ENCODE measurements at places on chromosomes 3 and 15. TPM values are rescaled to one million over a fixed set of nuclear protein-coding genes. Genes with fewer than 3 reads are reported as not detected.
A peak's percentile ranks its signal among the peaks of the same experiment; 100 is the strongest.

DNA sequence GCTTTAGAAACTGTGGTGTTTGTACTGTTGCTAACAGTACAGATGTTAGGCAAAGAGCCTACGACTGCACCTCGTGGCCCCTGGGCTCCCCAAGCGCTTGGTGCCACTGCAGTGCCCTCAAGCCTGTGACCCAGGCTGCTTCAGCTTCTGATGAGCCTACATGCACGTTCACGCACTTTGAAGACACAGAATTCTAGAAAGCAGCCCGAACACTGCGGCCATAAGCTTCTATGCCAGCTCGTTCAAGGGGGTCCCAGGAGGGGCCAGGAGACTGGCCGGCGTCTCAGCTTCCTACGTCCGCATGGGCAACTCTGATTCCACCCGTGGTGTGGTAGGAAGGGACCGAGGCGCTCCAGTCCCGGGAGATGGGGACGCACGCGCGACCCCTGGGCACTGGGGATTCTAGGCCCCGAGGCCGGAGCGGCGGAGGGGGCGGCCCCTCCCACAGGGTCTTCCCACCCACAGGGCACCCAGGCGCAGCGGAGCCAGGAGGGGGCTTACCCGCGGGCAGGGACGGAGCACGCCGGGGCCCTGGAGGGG lies 653 bp downstream of the MYO5C start:
- no peak for DNase-seq

GRCh38 chr3:102174312-102174712 lies 260.5 kb upstream of the ZPLD1 start:
- peak; percentile 84 for DNase-seq

DNA sequence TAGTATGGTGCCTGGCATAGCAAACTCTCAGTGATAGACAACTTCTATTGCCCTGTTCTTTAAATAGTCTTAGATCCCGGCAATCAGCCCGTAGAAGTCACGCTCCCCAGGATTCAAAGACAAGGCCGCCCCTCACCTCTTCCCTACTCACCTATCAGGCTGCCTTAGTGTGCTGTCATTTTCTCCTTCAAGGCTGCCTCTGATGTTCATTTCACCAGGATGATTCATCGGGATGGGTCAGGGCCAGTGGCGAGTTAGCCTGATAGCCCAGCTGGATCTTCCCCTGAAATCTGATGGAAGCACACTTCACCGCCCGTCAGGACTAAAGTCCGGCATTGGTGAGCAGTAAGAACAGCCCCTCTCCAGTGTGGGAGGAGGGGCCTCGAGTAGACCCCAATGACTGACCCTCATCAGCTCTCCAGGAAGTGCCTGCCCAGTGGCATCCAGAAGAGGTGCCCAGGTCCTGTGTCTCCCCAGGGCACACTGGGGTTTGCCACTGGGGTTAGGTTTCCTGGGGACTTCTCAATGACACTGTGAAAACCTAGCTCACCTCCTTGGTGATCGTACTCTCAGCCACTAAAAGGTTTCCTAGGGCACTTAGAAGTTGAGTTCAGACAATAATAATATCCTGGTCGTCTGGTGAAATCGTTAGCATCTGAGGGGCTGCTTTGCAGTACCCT lies 37.5 kb downstream of the TPM1 start:
- peak; percentile 55 for DNase-seq

DNA sequence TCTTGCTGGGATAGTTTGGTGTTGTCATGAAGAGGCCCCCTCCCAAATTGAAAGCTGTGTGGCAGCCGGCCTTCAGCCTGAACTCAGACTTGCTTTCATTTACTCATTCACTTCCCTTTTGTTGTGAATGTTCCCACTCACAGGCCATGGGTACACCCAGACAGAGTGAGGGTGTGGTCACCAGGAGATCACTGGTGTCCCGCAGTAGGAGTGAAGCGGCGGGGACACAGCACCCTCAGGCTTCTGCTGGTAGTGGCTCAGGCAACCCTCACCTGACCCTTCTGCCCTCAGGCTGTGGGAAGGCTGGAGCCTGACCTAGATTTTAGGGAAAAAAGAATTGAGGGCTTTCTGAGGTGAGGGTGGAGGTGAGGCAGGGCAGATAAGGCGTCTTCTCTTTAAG lies 244.4 kb downstream of the SOX2 start:
- DNase-seq, result no peak

- no peak for DNase-seq
These were observed 763 bp downstream of the GOLGB1 start for GRCh38 chr3:121748680-121749275.

GRCh38 chr3:50609071-50609762 lies 2.4 kb downstream of the CISH start:
- no peak for DNase-seq

GRCh38 chr15:101250873-101251829 lies 697 bp downstream of the CHSY1 start:
- DNase-seq, result no peak

DNA sequence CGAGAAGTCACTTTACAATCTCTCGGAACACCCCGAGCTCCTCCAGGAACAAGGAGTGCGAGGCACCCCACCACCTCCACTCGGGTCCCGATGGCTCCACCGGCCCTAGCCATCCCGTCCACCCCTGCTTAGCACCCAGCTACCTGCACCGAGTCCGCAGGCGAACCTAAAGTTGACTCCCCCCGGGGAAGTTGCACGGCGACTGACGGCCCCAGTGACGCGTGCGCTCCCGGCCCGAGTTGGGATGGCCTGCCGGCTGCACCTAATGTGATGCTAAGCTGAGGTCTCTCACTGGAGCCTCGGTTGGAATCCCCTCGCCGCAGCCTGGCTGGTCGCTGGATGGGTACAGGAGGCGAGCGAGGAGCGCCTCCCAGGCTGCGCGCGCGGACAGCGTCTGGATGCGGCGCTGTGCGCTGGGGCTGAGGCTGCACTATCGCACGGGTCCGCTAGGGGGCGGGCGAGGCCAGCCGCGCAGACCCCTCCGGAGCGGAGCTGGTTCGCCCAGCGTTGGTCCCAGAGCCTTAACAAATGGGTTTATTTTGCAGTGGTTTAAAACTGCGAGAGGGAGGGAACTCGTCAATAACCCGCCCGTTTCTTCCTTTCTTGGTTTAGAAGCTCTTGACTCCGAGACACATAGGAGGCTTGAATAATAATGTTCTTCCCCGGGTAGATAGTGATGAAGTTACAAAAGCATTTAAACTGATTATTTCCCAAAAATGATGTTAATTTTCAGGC lies at the start of gene OXTR:
Gene OXTR, minus strand, starts transcription at position 526 of the 735 bp plus-strand sequence. CDS start 1,426 bp downstream, outside the sequence.
- peak; percentile 73 for DNase-seq

DNA sequence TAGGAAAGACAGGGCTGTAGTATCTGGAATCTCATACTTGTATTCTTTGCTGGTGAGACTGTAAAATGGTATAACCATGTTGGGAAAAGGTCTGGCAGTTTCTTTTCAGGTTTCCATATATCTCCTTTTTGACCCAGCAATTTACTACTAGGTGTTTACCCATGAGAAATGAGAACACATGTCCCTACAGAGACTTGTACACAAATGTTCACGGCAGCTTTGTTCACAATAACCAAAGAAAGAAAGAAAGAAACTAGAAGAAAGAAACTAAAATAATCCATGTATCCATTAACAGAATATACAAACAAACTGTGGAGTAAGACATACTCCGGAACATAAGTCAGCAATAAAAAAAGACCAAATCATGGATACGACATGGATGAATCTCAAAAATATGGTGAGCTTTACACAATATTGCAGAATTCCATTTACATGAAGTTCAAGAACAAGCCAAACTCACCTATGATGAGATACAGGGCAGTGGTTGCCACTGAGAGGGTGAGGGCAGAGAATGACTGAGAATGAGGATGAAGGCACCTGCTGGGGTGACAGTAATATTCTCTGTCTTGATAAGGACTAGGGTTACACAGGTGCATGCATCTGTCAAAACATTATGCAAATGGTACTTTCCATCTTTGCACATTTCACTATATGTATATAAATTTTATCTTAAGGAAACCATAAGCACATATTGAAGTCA lies 2.7 kb downstream of the RFTN1 start:
- DNase-seq, result no peak

- no peak for DNase-seq
These were observed 11.0 kb downstream of the CCRL2 start for GRCh38 chr3:46417841-46418611.

- DNase-seq, result no peak
These were observed 6.4 kb downstream of the ASTE1 start for GRCh38 chr3:131020122-131020693.

DNA sequence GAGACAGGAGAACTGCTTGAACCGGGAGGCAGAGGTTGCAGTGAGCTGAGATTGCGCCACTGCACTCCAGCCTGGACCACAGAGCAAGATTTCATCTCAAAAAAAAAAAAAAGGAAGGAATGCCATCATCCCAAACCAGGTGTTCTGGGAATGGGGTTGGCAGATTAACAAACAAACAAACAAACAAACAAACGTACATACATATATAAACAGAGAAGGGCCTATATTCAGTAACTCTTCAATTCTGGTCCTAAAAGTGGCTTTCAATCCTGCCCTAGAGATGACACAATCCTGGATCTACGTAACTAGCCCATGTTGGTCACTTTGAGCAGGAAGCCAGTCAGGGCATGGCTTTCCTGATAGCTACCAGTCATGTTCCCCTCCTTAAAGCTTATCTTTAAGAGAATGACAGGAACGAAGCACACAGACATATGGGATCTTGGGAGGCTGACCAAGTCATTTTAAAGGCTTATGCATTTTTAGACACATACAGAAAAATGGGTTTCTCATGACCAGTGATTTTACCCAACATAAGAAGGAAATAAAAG lies 29.9 kb upstream of the RAB11A start:
- DNase-seq, result no peak

DNA sequence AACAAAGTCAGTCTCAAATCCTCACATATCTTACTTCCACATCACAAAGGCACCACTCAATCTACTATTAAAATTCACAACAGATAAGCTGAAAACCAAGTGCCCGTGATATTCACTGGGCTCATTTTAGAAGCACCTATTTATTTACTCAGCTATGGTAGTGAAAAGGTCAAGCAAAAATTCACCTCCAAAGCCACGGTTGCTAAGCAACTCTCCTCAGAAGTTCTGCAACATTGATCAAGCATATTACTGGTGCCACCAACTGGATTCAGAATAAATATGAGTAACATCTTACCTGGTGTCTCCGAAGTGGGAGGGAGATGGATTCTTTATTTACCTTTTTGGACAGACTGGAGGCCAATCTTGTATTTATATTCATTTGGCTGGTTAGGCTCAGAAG lies 714.8 kb downstream of the FHIT start:
- DNase-seq, result no peak

- DNase-seq, result peak; percentile 47
These were observed 13.3 kb downstream of the GRAMD2A start for GRCh38 chr15:72184165-72184811.

DNA sequence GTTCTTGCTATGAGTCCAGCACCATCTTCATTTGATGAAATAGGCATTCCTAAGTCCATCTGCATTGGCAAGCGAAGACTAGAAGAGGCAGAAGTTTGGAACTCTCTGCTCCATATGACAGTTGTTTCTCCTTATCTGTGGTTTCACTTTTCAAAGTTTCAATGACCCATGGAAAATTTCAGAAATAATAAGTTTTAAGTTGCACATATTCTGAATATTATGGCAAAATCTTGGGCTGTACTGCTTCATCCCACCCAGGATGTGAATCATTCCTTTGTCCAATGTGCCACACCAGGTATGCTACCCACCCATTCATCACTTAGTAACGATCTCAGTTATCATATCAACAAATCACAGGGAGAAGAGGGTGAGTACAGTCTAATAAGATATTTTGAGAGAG lies 647.9 kb downstream of the GRM7 start:
- no peak for DNase-seq

DNA sequence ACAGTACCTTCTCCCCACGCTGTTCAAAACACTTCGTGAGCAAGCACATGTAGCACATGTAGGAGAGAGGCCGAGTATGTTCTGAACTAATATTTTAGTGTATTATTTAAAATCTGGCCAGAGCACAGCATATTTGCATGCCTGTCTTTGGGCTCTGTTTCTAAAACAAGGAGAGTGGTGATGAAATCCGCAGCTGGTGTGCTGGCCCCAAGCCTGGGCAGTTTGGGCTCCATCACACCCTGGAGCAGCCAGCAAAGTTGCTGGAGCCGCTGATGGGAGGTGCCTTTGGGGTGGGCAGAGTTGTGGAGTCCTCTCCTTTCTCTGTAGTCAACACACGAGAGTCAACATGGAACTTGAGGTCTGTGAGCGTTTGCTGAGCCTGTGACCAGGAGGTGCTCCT lies 116.6 kb downstream of the SLCO3A1 start:
- DNase-seq, result no peak

- no peak for DNase-seq
These were observed 319 bp upstream of the TP63 start for GRCh38 chr3:189630767-189631372.

- DNase-seq, result no peak
These were observed 124.3 kb downstream of the LRIG1 start for GRCh38 chr3:66376568-66376967.

GRCh38 chr3:89113893-89114840 lies 6.7 kb downstream of the EPHA3 start:
- no peak for DNase-seq

DNA sequence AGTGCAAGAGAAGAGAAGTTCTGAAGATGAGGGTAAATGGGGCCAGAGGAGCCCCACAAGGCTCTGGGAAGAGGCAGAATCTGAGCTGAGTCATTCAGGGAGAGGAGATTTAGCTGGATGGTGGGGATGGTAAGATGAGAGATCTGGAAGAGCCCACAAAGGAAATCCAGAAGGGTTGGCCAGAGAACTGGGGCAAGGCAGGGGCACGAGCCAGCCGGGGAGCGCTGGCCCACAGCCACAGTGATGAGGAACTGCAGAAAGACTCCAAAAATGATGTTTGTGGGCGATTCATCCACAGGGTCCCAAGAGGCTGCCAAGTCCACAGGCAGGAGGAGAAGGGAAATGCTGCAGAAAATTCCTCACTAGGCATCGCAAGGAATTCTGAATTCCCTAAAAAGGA lies 75.9 kb upstream of the ATP2B2 start:
- DNase-seq, result no peak

DNA sequence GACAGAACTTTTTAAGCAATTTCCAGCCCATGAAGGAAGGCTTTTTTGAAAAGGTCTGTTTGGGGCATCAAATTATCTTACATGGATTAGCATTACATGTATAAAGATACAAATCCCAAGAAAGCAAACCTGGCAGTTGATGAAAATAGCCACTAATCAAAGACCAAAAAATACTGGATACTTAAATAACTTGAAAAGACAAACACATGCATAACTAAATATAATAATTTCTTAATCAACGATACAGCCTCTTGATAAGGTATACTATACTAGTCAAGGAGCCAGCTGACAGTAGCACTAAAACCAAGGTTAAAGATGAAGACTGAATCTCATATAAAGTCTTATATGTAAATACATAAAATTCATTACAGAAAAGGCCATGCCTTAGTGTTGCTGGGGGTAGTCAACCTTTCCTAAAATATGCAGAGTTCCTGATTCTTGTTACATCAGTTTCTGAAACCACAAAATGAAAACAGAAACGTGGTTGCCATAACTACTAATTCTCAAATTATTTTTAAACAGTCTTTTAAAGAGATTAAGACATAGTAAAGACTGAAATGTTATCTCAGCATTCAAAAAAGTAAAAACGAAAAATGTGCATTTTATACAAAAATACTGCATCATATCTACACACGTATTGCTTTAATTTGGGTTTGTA lies 2.0 kb downstream of the ANKRD28 start:
- peak; percentile 30 for DNase-seq

- no peak for DNase-seq
These were observed 184.1 kb downstream of the XXYLT1 start for GRCh38 chr3:195086885-195087284.

XCR1 gene
- not detected for total RNA-seq

ZDHHC23 gene
- total RNA-seq, result 0.45 TPM

CNTN4 gene
- total RNA-seq, result not detected

NBEAL2 gene
- total RNA-seq, result 2.0 TPM

CFAP91 gene
- 0.34 TPM for total RNA-seq

FRMD5 gene
- 10.5 TPM for total RNA-seq

SLC38A3 gene
- total RNA-seq, result not detected

AADAC gene
- 0.34 TPM for total RNA-seq
